ENCODE measurements at places on chromosomes 5 and 9.

DNA sequence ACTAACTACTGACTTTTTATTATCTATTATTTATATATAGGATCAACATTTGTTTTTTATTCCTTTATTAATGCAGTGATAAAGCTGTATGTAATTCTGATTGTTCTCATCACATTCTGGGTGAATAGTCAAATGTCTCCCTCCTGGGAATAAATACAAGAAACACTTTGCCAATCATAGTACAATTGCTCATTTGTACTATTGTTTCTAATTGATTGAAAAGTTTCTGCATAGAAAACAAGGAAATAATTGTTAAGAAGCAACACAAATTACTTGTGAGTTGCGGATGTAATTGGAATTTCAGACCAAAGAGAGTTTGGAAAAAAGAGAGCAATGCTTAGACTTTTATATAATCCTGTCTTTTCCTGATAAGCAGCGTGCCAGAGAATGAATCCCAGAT, 1013.9 kb downstream of the EFNA5 start:
- no peak for DNase-seq

GRCh38 chr9:109022873-109023272, 9.6 kb upstream of the CTNNAL1 start:
- DNase-seq, result no peak

DNA sequence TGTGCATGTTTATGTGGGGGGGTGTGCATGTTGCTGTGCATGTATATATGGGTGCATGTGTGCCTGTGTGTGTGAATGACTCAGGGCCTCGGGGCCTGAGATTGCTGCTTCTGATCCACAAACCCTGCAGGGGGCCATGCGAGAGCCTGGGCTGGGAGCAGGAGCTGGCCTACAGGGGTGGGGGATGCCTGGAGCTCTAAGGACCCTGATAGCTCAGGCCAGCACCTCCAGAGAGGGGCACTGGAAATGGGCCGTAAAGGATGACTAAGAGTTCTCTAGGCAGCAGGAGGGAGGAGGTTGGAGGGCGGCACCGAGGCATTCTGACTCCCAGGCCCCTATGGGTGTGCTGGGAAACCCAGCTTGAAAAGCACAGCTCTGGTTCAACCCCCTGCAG, 6.9 kb upstream of the UBAC1 start:
- DNase-seq, result no peak

DNA sequence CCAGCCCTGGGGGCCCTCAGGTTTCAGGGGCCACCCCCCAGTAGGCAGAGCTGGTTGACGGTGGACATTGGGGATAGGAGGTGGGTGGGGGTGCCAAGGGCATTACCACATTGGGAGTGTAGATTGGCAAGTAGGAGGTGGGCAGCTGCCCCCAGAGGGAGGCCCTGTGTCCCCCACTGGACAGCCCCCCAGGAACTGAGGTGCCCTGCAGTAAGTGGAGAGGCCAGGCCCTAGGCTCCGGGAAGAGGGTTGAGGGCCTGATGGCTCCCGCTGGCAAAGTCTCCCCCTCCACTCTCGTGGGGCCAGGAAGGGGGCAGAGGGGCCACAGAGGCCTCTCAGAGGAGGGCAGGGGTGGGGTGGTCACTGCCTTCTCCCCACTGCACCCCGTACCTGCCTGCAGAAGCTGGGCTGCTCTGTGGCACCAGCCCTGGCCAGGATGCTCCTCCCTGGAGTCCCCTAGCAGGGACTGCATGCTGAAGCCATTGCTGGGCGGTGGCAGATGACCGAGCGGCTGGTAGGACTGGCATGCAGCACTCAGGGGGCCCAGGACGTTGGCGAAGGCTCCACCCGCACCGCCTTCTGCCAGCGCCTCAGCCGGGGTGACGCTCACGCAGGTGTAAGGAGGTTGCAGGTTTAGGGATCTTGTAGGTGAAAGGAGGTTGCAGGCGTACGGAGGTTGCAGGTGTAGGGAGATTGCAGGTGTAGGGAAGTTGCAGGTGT, 89.6 kb upstream of the CACNA1B start:
- DNase-seq, result no peak

- DNase-seq, result no peak
Observed at GRCh38 chr9:118222375-118222774, 518.2 kb downstream of the TLR4 start.

- DNase-seq, result no peak
Observed at GRCh38 chr9:5518171-5518936, 8.0 kb downstream of the PDCD1LG2 start.

GRCh38 chr5:7793895-7794294, 57.0 kb downstream of the CFAP90 start:
- DNase-seq, result no peak

- no peak for DNase-seq
Observed at GRCh38 chr9:86082870-86083269, 16.5 kb downstream of the GOLM1 start.

DNA sequence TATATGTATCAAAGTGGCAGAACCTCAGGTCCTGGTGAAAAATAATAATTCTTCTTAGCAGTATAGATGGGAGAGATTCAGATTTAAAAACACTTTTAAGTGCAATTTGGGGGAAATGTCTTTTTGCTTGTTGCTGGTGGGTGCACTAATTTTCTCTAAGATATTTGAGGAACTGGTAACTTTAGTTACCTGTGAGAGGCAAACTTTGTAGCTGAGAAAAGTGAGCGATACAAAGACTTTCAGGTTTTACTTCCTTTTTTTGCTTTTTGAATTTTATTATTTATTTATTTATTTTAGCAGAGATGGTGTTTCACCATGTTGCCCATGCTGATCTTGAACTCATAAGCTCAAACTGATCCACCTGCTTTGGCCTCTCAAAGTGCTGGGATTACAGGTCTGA, 303.1 kb upstream of the PTGER4 start:
- no peak for DNase-seq

DNA sequence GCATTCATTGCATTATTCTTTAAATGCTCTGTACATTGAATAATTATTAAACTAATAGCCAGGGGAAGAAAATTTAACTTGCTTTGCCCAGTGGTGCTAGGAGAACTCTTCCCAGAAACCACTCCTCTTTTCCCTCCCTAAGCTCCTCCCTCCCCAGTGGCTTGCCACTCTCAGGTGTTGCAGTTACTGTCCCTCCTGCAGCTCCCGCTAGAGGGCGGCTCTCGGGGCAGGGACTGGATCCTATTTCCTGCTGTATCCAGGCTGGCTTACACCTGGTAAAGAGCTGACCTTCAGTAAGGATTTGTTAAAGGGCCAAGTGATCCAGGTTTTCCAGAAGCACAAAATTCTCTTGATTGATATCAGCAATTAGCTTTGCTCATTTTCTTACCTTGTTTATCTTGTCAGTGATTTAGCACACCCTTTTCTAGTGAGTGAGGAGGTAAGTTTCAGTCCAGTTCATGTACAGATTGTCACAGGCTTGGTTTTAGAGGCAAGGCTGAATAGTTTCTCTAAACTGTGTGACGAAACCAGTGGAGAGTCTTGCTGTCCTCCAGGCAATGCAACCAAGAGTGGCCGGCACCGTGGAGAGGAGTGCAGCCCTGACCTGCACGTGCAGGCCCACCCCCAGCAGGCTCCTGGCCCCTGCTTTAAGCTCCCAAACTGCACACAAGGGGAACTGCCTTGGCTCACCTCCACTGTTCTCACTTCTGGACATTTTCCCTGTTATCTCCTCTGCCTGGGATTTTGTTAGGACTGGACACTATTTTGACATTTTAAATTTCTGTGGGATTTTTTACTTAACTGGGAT, 423.8 kb downstream of the SPOCK1 start:
- DNase-seq, result no peak

- DNase-seq, result no peak
Observed at GRCh38 chr5:34923694-34924461, 5.5 kb upstream of the DNAJC21 start.

DNA sequence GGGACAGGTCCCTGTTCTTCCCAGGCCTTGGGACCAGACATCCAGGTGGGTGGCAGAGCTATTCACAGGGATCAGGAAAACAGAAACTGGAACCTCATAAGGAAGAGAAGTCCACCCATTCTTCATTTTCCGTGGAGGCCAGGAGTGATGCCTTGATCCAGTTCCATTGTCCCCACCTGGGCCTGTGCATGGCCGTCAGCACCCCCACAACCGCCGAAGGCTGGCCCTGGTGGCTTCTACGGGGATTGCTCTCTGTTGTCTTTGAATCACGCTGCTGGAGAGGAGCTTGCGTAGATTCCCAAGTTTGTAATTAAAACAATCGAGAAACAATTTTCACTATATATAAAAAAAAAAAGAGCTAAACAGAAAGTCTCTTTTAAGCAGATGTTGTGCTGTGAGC, 134.4 kb downstream of the MVB12B start:
- no peak for DNase-seq

GRCh38 chr9:23551311-23551721, 274.7 kb downstream of the ELAVL2 start:
- no peak for DNase-seq

DNA sequence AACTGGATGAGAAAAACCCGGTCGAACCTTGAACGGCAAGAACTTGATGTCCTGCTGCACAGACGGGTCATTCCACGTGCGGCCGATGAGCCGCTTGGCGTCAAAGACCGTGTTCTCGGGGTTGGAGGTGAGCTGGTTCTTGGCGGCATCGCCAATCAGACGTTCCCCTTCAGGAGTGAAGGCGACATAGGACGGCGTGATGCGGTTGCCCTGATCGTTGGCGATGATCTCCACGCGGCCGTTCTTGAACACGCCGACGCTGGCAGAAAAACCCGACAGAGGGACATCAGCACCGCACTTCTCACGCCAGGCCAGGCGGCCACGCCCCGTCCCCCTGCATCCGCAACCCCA, 519 bp downstream of the HSPA5 start:
- DNase-seq, result no peak

GRCh38 chr5:172074896-172075295, 68.5 kb upstream of the FBXW11 start:
- DNase-seq, result no peak

- DNase-seq, result no peak
Observed at GRCh38 chr5:38590838-38591522, 34.5 kb upstream of the LIFR start.

GRCh38 chr9:98368366-98369065, 113.1 kb upstream of the TBC1D2 start:
- no peak for DNase-seq

All from stimulated activated CD4-positive, alpha-beta T cell treated with anti-CD3 and anti-CD28 coated beads, Interleukin-1b, Interleukin-23, amount 100 ng/mL, for 1 hour (primary cell).